ENCODE measurements at places on chromosomes 12 and 14.

- no peak for DNase-seq
Observed at GRCh38 chr12:31895449-31896150, 63.6 kb upstream of the RESF1 start.

DNA sequence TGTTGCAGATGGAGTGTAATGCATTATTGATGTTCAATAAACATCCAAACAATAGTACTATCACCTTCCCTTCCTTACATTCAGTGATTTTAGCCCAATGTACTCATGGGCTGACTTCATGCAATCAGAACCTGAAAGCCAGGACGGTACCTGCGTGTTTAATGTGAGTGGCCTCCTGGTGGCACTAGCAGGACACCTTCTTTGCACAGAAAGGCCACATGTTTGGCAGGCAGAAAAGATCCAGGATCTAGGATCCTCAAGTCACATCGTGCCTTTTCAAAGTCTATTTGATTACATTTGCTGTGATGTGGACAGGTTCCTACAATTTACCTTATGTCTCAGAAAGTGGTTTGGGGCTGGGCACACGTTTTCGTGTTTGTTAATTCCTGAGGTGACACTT, 82.9 kb downstream of the NEDD1 start:
- DNase-seq, result peak; percentile 19

GRCh38 chr12:107845226-107845979, 70.9 kb downstream of the ASCL4 start:
- no peak for DNase-seq

GRCh38 chr14:73180385-73180805, 44.1 kb downstream of the PSEN1 start:
- no peak for DNase-seq
